ENCODE measurements at places on chromosomes 12 and 14. TPM values are rescaled to one million over a fixed set of nuclear protein-coding genes. Genes with fewer than 3 reads are reported as not detected.

Gene CD69
- total RNA-seq, result not detected

DNA sequence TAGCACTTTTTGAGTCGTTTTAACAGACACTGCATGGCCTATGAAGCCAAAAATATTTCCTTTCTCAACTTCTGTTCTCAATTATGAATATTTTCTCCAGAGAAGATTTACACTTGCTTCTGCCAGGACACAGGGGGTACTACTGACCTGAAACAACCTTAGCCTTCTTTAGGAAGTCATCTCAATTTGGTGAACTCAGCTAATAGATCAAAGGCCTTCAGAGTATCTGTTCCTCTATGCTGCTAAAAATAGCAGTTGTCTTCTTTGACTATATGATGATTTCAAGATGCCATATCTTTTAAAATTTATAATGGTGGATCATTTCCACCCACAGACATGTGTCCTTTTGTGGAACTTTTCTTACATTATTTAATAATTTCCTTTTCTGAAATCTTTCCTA, 14.0 kb upstream of the NDUFA12 start:
- H3K36me3 ChIP-seq, result no peaks in the 10 kb centered on the region
- no peaks in the 10 kb centered on the region for H3K4me1 ChIP-seq
- DNase-seq, result no peak
- no peak overlapping the region for H3K27ac ChIP-seq
- H3K4me3 ChIP-seq, result no peak overlapping the region

GRCh38 chr14:55436519-55436918, 3.9 kb downstream of the TBPL2 start:
- no peak for DNase-seq
- no peak overlapping the region for H3K4me3 ChIP-seq
- H3K36me3 ChIP-seq, result no peaks in the 10 kb centered on the region
- H3K27me3 ChIP-seq, result no peaks in the 10 kb centered on the region

GRCh38 chr14:94485944-94486841, 10.2 kb upstream of the SERPINA9 start:
- H3K27me3 ChIP-seq, result peaks cover 12% of the 10 kb centered on the region
- no peak overlapping the region for H3K27ac ChIP-seq
- H3K4me1 ChIP-seq, result no peaks in the 10 kb centered on the region
- no peak for DNase-seq
- no peak overlapping the region for H3K4me3 ChIP-seq
- H3K36me3 ChIP-seq, result no peaks in the 10 kb centered on the region

GRCh38 chr12:12947902-12948301, 4.1 kb downstream of the GPRC5D start:
- H3K27me3 ChIP-seq, result no peaks in the 10 kb centered on the region
- no peak overlapping the region for H3K4me3 ChIP-seq
- no peak overlapping the region for H3K27ac ChIP-seq
- DNase-seq, result no peak
- H3K36me3 ChIP-seq, result no peaks in the 10 kb centered on the region

Gene TMEM119
- total RNA-seq, result not detected

Gene FOXG1
- total RNA-seq, result not detected

Gene HNF1A
- total RNA-seq, result not detected

- no peak for DNase-seq
- no peaks in the 10 kb centered on the region for H3K27me3 ChIP-seq
- H3K4me1 ChIP-seq, result peaks cover 16% of the 10 kb centered on the region
- no peaks in the 10 kb centered on the region for H3K36me3 ChIP-seq
- no peak overlapping the region for H3K27ac ChIP-seq
- H3K4me3 ChIP-seq, result no peak overlapping the region
Observed at GRCh38 chr12:90939382-90939781, 15.6 kb downstream of the CCER1 start.

- no peak overlapping the region for H3K27ac ChIP-seq
- H3K36me3 ChIP-seq, result no peaks in the 10 kb centered on the region
- H3K4me3 ChIP-seq, result no peak overlapping the region
- no peaks in the 10 kb centered on the region for H3K27me3 ChIP-seq
Observed at GRCh38 chr14:44170556-44170955, 336.5 kb downstream of the FSCB start.

DNA sequence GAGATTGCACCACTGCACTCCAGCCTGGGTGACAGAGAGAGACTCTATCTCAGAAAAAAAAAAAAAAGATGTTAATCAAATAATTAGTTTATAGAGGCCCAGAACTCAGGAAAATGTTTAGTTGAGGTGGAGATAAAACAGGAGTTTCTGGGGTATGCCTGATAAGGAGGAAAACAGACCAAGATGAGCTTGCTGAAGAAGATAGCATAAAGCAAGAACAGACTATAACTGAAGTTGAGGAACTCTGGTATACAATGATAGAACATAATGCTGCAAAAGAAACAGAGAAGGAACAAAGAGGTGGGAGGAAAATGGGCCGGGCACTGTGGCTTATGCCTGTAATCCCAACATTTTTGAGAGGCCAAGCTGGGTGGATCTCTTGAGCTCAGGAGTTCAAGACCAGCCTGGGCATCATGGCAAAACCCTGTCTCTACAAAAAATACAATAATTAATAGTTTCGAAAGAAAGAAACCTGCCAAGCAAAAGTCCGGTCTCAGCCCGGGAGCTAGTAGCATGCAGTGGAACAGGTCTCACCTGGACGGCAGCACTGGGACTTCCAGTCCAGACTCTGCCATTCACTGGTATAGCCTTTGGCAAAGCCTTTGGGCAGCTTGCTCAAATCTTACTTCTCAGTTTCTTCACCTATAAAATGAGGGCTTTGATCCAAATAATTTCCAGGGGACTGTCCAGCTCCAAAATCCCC, 25.4 kb downstream of the SLC35E3 start:
- no peaks in the 10 kb centered on the region for H3K4me1 ChIP-seq
- no peak overlapping the region for H3K27ac ChIP-seq
- H3K4me3 ChIP-seq, result no peak overlapping the region
- no peaks in the 10 kb centered on the region for H3K36me3 ChIP-seq

GRCh38 chr12:69687390-69687789, 11.7 kb downstream of the BEST3 start:
- no peaks in the 10 kb centered on the region for H3K36me3 ChIP-seq
- no peak overlapping the region for H3K4me3 ChIP-seq
- H3K27ac ChIP-seq, result no peak overlapping the region
- DNase-seq, result no peak

- no peaks in the 10 kb centered on the region for H3K27me3 ChIP-seq
- DNase-seq, result no peak
- H3K27ac ChIP-seq, result no peak overlapping the region
- no peaks in the 10 kb centered on the region for H3K4me1 ChIP-seq
- H3K36me3 ChIP-seq, result no peaks in the 10 kb centered on the region
Observed at GRCh38 chr14:32104803-32105202, 27.7 kb downstream of the ARHGAP5 start.

- H3K27me3 ChIP-seq, result no peaks in the 10 kb centered on the region
- peaks cover 36% of the 10 kb centered on the region for H3K4me1 ChIP-seq
- H3K27ac ChIP-seq, result peak overlapping the region; percentile 78
- no peaks in the 10 kb centered on the region for H3K36me3 ChIP-seq
Observed at GRCh38 chr12:106774808-106775524, 484 bp downstream of the RIC8B start.

DNA sequence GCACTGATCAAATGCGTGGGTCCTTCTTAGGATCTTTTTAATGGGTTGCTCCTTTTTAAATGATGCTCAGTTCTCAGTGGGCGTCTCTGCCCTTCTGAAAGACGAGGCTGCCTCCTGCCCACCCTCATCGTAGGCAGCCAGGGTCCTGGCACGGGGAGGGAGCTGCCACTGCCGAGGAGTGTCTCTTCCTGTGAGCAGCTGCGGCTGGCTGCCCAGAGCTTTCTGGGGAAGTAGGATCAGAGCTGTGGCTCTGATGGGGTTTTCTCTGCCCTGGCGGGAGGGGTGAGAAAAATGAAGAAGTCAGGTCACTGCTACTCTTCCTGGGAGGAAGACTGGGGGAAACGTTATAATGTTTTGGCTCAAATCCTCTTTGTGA, 31.1 kb upstream of the BEGAIN start:
- no peak for DNase-seq
- no peaks in the 10 kb centered on the region for H3K4me1 ChIP-seq
- no peak overlapping the region for H3K4me3 ChIP-seq
- peaks cover 50% of the 10 kb centered on the region for H3K27me3 ChIP-seq
- no peaks in the 10 kb centered on the region for H3K36me3 ChIP-seq
- no peak overlapping the region for H3K27ac ChIP-seq

DNA sequence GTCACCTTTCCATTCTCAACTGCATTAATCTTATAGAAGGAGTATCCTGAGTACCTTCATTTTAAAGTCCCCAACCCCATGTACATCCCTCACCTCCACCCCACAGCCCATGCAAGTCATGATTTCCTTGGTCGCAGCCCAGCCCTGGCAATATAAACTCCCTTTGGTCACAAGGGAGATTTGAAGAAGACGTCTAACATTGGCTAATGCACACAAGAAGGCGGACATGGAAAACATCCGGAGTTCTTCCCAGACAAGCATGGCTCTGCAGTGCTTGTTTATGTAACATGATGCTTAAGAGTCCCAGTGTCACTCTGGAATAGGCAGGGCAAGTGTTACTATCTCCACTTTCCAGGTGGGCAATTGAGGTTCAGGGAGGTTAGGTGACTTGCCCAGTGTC, 277.6 kb downstream of the DPF3 start:
- no peak overlapping the region for H3K27ac ChIP-seq
- no peaks in the 10 kb centered on the region for H3K4me1 ChIP-seq
- H3K4me3 ChIP-seq, result no peak overlapping the region
- DNase-seq, result no peak
- no peaks in the 10 kb centered on the region for H3K36me3 ChIP-seq
- peaks cover 80% of the 10 kb centered on the region for H3K27me3 ChIP-seq

Gene FAM181A
- not detected for total RNA-seq

DNA sequence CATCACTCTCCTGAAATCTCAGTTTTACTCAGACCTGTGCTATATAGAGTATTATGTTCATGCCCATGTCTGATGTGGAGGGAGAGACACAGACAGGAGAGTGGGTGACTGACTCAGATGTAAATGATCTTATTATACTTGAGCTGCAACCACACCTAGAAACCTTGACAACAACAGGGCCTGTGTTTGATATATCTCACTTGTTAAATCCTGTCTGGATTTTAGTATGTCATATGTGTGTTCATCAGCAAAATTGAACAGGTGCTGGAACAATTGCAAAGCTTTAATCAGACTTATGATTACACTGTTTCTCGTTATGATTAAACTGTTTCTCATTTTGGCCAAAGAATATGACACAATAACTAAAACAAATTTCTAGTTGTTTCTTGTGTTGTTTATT, 37.7 kb downstream of the DIP2B start:
- H3K27me3 ChIP-seq, result no peaks in the 10 kb centered on the region
- no peak overlapping the region for H3K4me3 ChIP-seq
- DNase-seq, result peak; percentile 29
- H3K27ac ChIP-seq, result peak overlapping the region; percentile 72
- H3K4me1 ChIP-seq, result peaks cover 59% of the 10 kb centered on the region

DNA sequence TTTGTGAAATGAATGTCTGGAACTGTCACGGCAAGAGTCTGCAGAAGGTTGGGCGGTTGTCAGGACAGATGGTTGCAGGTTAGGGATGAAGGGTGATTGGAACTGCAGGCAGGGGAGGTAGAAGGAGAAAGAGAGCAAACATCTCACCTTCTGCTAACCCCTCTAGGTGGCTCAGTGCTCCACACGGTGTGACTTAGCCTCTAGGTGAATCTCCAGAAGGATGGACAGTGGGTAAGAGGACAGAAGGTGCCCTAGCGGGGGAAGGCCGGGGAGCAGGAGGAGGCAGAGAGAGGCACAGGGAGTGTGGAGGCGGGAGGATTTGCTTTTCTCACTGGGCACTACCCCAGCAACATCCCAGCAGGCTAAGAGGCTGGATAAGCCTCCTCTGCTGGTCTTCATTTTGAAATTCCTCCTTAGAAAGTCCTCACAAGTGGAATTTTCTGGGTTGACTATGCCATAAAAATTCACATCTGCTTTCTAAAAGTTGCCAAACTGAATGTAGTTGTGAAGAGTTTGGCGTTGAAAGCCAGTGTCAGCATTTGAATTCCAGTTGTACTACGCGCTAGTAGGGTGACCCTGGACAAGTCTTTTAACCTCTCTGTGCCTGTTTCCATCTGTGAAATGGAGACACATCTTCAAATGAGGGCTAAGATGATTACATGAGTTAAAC, 10.7 kb upstream of the GPR68 start:
- no peak overlapping the region for H3K27ac ChIP-seq
- DNase-seq, result no peak
- no peaks in the 10 kb centered on the region for H3K36me3 ChIP-seq
- H3K4me1 ChIP-seq, result no peaks in the 10 kb centered on the region
- H3K4me3 ChIP-seq, result no peak overlapping the region

DNA sequence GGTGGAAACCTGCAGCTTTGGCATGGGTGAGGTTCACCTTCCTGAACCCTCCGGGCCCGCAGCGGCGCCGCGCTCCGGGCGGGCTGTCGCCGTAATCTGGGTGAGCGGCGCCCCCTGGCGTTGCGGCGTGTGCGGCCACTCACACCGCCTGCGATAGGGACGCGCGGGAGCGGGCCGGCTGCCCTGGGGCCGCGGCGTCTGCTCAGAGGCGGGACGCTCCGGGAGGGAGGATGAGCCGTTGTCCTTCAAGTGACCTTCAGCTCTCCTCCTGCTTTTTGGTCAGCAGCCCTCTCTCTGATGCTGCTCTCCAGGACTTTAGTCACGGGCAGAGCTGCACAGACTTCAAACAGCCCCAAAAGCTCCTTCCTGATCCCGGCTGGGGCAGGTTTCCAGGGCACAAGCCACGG, 211.7 kb upstream of the FKBP4 start:
- no peak overlapping the region for H3K27ac ChIP-seq
- H3K27me3 ChIP-seq, result peaks cover 95% of the 10 kb centered on the region
- no peaks in the 10 kb centered on the region for H3K36me3 ChIP-seq
- no peak overlapping the region for H3K4me3 ChIP-seq
- no peaks in the 10 kb centered on the region for H3K4me1 ChIP-seq

Gene SOAT2
- total RNA-seq, result 0.79 TPM

GRCh38 chr12:121849211-121849610, 9.4 kb downstream of the HPD start:
- no peak overlapping the region for H3K27ac ChIP-seq
- no peaks in the 10 kb centered on the region for H3K36me3 ChIP-seq
- no peak for DNase-seq
- H3K4me1 ChIP-seq, result no peaks in the 10 kb centered on the region
- H3K4me3 ChIP-seq, result no peak overlapping the region

DNA sequence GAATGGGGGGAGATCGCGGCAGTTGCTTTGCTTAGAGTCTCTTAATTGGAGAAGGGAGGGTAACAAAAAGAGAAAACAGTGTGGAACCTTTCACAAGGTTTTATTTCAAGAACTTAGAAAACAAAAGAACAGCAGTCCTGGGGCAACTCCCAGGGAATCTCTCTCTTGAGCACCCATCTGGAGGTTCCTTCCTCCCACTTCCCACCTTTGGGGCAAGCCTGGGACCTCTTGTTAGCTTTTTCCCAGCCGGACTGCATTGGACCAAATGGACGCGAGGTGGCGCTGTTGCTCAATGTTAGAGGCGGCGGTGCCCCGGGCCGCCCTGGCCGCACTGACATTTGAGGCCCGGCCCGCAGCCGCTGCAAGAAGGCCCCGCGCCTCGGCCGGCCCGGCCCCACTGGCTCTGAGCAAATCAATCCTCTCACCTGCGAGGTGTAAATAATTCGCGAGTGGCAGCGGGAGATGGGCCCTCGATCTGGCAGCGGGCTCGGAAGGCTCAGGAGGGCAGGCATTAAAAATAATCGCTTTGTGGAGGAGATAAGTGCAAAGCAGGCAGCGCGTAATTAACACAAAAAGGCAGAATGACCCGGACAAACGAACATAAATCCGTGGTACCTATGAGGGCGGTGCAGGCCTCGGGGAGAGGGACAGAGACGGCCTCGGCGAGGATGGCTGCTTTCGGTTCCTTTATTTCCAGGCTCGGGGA, 2.8 kb upstream of the HOXC8 start:
- DNase-seq, result peak; percentile 85
- H3K27me3 ChIP-seq, result no peaks in the 10 kb centered on the region
- H3K4me3 ChIP-seq, result no peak overlapping the region

Gene KRT4
- total RNA-seq, result 3.0 TPM
